ENCODE measurements at places on chromosomes 3 and 15. TPM values are rescaled to one million over a fixed set of nuclear protein-coding genes. Genes with fewer than 3 reads are reported as not detected.

DNA sequence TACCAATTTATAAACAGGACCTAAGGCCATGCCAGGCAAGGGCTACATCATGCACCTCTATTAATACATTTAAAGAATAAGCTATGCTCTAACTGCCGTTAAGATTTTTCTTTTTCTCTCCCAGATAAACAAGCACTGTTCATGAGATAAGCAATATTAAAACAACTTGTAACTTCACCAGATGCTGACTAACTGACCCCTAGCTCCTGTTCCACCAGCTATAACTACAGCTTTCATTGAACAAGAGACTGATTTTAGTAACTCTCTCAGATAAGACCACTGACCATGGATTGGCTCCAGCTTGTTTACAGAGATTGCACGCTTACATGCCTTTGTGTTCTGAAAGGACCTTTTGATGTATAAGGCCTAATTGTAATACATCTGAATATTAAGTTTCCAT is 540.7 kb upstream of the NECTIN3 start:
- DNase-seq, result no peak

DNA sequence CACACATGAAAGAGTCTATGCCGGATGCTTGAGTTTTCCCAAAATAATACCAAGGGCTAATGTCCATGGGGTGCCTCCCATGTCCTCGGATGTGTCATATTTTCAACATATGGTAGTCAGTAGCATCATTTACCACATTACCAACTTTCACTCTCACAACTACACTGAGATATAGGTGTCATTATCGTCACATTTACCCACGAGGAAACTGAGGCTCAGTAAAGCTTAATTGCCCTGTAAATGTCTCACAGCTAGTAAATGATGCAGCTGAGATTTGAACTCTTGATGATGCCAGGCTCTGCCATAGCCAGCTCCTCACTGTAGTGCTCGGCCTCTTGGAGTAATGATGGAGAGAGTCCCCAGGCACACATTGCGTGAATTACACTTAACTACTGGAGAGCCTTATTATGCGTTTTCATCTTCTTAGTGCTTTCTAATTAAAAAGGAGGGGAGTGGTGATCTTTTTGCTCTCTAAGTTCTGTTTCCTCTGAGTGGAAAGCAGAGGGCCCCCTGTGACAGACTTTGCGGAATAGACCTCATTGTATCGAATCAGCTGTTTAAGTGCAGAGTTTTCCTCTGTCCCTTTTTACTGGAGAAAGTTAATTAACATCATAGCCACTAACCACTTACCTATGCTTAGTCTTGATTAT is 142.0 kb upstream of the SLCO3A1 start:
- no peak for DNase-seq

DNA sequence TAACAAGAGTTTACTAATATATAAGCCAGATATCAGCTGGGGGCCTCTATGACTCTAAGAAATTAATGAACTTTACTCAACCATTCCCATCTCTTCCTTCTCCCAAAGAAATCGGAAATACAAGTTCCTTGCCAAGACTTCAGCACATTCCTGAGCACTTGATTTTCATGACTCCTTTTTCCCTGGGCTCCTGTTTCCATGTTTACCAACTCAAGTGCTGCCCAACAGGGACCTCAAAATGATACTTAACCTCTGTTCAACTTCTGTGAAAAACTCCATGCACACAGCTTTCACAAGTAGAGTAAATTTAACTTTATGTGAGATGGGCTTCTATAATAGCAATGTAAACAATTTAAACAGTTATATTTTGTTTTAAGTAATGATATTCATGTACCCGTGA is 315.8 kb upstream of the CDIN1 start:
- no peak for DNase-seq

- DNase-seq, result no peak
Observed at GRCh38 chr3:151557068-151557840, 96.4 kb upstream of the IGSF10 start.

GRCh38 chr15:37059086-37059485 is 41.3 kb downstream of the MEIS2 start:
- DNase-seq, result no peak

DNA sequence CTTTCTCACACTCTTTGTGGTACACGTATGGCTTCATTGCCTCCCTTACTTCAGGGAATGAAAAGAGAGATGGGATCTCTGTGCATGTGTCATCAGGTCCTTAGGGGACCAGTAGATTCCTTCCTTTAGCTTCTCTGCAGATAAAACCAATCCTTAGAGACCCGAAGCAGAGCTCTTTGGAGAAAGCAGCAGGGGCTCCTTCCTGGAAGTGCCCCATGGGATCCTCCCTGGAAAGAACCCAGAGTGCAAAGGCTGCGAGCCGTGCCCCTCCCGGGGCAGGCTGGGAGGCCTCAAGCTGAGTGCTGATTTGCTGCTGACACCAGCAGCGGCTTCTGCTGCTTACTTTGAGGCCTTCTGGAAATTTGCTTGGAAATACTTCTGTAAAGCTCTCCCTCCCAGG is 328.6 kb upstream of the RGMA start:
- no peak for DNase-seq

- DNase-seq, result no peak
Observed at GRCh38 chr3:25396686-25397085, 31.4 kb upstream of the RARB start.

DNA sequence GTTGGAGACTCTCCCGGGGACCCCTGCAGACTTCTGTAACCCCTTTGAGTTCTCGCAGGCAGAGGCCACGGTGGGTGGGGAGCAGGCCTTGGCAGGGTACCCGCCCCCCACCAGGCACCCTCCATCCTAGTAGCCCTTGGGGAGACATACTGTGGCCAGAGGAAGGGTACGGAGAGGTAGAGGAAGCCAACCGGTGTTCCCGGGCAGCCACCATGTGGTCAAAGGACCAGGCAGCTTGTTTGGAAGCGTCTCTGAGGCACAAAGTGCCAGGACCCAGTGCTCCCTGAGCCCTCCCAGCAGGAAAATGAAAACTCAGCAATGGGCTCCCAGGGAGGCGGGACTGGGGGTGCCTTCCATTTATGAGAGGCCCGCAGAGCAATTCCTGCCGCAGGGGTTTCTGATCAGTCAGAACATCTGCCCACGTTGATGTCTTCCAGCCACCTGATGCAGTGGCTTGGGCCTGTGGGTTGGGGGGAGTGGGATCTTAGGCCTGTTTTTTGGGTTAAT is 53.0 kb upstream of the CGNL1 start:
- no peak for DNase-seq

DNA sequence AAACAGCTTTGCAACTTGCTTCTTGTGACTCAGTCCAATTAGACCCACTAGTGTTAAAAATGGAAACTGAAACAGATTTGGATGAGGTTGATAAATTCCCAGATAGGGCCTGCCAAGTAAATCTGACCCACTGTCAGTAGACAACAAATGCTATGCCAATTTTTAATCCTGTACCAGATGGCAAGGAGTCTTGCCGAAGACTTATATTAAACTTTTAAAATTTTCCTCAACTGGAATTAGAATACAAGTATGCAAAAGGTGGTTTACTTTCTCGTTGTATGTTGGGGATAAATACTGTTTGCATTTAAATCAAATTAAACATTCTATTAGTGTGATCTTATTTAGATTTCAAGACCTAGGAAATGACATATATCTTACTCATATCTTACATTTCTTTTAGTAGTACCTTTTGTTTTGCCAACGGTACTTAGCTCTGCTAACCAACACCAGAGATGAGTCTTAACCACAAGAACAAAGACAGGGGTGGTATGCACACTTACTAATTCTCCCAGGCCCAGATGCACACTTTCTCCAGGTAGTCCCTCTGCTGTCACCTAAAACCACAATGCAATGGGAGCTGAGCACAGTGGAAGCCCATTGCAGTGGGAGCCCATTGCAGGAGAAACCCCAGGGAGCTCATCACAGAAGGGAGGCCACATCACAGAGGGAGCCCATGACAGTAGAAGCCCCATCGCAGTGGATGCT is 77.8 kb downstream of the WWTR1 start:
- no peak for DNase-seq

- no peak for DNase-seq
Observed at GRCh38 chr3:1532935-1533606, 440.2 kb downstream of the CNTN6 start.

- no peak for DNase-seq
Observed at GRCh38 chr3:23648996-23649395, 156.8 kb upstream of the UBE2E1 start.

- no peak for DNase-seq
Observed at GRCh38 chr3:196517919-196518318, 2.8 kb upstream of the SMCO1 start.

DNA sequence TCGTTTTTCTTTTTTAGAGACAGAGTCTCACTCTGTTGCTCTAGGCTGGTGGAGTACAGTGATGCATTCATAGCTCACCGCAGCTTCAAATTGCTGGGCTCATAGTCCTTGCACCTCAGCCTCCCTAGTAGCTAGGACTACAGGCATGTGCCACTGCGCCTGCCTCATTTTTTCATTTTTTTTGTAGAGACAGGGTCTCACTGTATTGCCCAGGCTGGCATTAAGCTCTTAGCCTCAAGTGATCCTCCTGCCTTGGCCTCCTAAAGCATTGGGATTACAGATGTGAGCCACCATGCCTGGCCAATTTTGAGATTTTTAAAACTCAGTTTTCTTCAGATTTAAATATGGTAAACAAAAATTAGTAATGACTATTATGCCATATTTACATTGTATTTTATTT is 29.0 kb downstream of the SKIL start:
- no peak for DNase-seq

- DNase-seq, result no peak
Observed at GRCh38 chr3:27533261-27533607, 49.0 kb upstream of the SLC4A7 start.

DNA sequence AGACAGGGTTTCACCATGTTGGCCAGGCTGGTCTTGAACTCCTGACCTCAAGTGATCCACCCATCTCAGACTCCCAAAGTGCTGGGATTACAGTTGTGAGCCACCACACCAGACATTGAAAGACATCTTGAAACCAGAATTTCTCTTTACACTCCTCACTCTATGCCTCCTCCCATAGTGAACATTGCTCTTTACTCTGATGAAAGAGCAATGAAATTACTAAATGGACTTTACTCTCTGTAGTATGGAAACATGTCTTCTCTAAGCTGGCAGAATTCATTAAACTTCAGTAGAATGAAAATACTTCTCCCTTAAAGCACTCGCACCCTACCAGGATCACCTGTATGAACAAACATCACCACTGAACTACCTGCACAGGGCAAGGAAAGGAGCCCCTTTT is 27.8 kb upstream of the TFG start:
- no peak for DNase-seq

- DNase-seq, result no peak
Observed at GRCh38 chr3:171401432-171401831, 58.8 kb downstream of the TNIK start.

GRCh38 chr3:79618883-79619282 is 148.9 kb downstream of the ROBO1 start:
- DNase-seq, result no peak

DNA sequence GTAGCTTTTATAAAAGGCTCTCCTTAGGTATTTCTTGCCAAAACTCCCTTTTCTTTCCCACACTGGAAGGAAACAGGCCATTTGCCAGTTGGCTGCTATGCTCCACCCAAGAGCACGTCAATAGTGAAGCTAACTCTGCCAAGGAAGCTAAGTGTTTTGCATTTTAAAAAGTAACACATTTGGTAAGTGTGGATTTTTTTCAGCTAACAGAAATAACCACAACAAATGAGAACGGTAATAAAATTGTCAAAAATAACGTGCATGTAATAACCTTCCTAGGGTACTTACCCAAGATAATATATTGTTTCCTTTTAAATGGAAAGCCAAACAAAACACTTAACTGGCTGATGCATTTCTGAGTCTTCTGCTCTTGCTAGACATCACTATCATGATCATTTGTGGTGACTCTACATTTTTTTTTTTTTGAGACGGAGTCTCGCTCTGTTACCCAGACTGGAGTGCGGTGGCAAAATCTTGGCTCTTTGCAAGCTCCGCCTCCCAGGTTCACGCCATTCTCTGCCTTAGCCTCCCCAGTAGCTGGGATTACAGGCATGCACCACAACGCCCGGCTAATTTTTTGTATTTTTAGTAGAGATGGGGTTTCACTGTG is 4.6 kb downstream of the DPP8 start:
- DNase-seq, result no peak

GRCh38 chr3:143078883-143079282 is 40.7 kb upstream of the CHST2 start:
- no peak for DNase-seq

DNA sequence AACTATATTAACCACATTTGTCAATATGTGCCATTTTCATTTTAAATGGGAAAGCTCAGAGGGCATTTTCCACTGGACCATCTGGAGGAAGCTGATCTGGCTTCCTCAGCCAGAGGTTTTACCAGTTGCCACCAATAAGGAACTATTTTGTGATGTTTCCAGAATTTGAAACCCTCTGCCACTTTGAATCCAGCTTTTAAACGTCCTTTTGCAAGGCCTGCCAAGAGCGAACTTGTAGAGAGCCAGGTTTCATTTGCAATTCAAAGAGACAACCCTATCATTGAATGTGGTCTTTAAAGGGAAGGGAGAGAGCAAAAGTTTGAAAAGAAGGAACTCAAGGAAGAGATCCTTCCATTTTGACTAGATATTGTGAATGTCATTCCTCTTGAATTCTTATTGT is 123.3 kb upstream of the CHL1 start:
- no peak for DNase-seq

GRCh38 chr15:56890038-56890437 is 28.4 kb upstream of the TCF12 start:
- no peak for DNase-seq

DNA sequence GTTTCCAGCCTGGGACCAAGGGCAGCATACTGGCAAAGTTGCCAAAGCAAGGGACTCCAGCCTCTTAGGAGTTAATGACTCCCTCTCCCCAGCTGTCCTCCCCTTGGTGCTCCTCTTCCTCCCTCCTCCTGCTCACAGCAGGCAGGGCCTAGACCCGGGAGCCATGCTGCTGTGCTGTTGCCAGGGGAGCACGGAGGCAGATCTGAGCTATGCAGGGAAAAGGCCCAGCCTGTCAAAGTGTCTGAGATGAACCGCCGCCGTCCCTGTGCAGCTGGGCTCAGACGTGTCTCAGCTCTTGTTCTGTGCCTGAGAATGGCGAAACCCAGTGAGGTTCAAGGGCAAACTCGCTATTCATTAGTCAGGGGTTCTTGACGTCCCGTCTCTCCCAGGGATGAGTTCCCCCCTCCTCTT is 60.8 kb upstream of the POLG start:
- DNase-seq, result no peak

- DNase-seq, result no peak
Observed at GRCh38 chr3:99503350-99503749, 135.0 kb upstream of the COL8A1 start.

The TGM5 gene
- total RNA-seq, result not detected

The MAGEL2 gene
- not detected for total RNA-seq

The DNAH1 gene
- 3.9 TPM for total RNA-seq

The PDZRN3 gene
- total RNA-seq, result 0.05 TPM

The FOXB1 gene
- total RNA-seq, result 0.09 TPM

The CCR2 gene
- total RNA-seq, result not detected

The SMAD6 gene
- 4.8 TPM for total RNA-seq

The SCG5 gene
- total RNA-seq, result not detected

The ACTC1 gene
- total RNA-seq, result 0.07 TPM

The SLC9C1 gene
- total RNA-seq, result not detected

The GOLGA8T gene
- 0.52 TPM for total RNA-seq
